ENCODE measurements at places on chromosomes 12 and 14.

DNA sequence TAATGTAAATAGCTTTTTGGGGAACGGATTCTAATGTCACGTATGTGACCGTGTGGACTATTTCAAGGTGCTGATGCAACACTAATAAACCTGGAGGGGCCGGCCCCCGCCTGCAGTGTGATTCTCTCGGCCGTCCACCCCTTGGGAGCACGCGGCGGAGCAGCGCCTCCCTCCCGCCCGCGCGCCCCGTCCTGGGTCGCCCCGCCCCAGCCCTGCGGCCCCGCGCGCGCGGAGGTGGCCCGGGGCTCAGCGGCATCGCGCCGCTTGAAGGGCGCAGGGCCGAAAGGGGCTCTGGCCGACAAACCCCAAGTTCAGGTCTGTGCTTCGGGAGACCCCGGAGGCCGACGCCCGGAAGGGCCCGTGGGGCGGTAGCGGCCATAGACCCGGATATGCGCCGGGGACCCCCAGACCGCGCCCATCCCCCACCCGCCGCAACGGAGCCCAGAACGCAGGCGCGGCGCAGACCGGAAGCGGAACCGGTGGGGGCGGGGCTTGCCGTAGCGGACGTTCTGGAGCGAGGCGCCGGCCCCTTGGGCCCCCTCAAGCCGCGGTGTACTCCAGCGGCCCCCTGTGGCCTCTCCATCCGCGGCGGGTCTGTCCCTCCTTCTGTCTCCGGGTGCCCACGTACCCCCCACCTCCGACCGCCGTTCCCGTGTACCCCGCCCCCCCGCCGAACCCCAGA is at the start of gene TEX22:
Gene TEX22 (plus strand): TSS at position 495 of the 682 bp plus-strand sequence. CDS start 803 bp downstream, outside the sequence.
- DNase-seq, result peak; percentile 92

- no peak for DNase-seq
Observed at GRCh38 chr12:88398031-88398430, 182.2 kb downstream of the KITLG start.

- no peak for DNase-seq
Observed at GRCh38 chr12:57384478-57384877, 46.4 kb downstream of the R3HDM2 start.

DNA sequence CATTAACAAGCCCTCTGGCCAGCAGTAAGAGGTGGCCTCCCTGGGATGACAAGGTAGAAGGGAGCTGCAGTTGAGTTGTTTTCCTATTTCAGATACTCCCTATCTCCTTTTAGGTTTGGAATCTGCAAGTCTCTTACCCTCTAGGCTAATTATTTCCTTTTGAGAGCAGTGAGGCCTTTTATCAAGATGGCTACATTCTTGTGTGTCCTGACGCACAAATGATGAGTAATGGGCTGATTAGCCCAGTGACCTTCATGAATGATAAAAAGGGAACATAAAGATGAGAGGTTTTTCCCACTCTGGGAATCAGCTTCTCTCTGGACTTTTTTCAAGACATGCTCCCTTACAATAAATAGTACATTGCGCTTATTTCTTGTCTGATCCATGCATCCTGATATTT is 22.9 kb downstream of the DYRK2 start:
- DNase-seq, result no peak

DNA sequence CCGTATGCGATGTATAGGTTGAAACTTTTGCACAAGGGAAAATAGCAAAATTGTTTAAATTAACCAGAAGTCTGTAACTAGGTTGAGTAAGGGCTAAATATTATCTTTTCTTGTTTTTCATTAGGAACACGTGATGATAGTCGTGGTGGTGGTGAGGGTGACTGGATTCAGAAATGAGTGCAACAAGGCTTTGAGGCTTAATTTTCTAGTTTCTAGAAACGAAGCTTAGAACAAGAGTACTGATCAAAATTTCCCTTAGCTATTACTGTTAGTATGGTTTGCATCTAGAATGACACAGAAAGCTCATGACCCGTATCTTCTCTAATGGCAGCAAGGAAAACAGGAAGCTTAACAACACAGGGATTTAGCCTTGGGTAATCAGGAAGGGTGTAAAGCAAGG is 7.0 kb downstream of the SLIRP start:
- no peak for DNase-seq

DNA sequence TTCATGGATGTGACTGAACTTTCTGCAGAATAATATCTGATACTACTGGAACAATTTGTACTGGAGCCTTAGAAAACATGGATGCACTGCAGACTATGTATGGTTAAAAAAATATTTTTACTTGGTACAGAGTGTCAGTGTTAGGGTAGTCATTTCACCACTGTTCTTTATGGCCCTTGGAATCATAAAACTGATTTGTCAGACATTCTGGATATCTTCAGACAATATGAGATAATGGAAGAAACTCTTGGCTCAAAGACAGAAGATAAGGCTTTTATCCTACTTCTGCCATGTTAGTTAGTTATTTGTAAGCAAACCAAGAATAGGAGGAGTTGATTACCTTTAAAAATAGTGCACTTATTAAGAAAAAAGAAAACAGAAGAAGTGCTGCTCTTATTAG is 209.4 kb downstream of the LRIG3 start:
- no peak for DNase-seq

GRCh38 chr12:100857971-100858370 is 63.4 kb downstream of the ANO4 start:
- DNase-seq, result no peak

Data from hindlimb muscle (tissue), 1 donor.